Mesenteric fat pad (tissue), 1 donor: ENCODE measurements at places on chromosomes 5 and 9. TPM values are rescaled to one million over a fixed set of nuclear protein-coding genes. Genes with fewer than 3 reads are reported as not detected.

C6 gene
- 6.8 TPM for total RNA-seq

GARIN3 gene
- not detected for total RNA-seq

SPINK6 gene
- not detected for total RNA-seq

ALDH1A1 gene
- 136 TPM for total RNA-seq

MED7 gene
- total RNA-seq = 10.7 TPM

LMX1B gene
- 0.77 TPM for total RNA-seq

NDFIP1 gene
- total RNA-seq = 56.5 TPM

C5orf52 gene
- not detected for total RNA-seq

GPR151 gene
- total RNA-seq = not detected

ENTREP1 gene
- 3.9 TPM for total RNA-seq

TAF11L10 gene
- total RNA-seq = not detected

AK8 gene
- total RNA-seq = 1.5 TPM

DBH gene
- total RNA-seq = not detected

TXN gene
- total RNA-seq = 237 TPM

DPYSL3 gene
- 52.4 TPM for total RNA-seq

SH2D3C gene
- total RNA-seq = 28.1 TPM

PDE8B gene
- total RNA-seq = 37.5 TPM

HRH2 gene
- total RNA-seq = 12.5 TPM

PTPRD gene
- 18.0 TPM for total RNA-seq

PCDHA10 gene
- 1.8 TPM for total RNA-seq

GABRA1 gene
- not detected for total RNA-seq

PTPN3 gene
- total RNA-seq = 6.3 TPM

IRX2 gene
- total RNA-seq = 0.45 TPM

FST gene
- 2.9 TPM for total RNA-seq

SLC36A2 gene
- total RNA-seq = not detected

STOML2 gene
- 95.4 TPM for total RNA-seq

ARRDC1 gene
- total RNA-seq = 22.4 TPM

TRPM3 gene
- 0.48 TPM for total RNA-seq

SMARCA2 gene
- total RNA-seq = 136 TPM

PRR16 gene
- total RNA-seq = 3.3 TPM
